ENCODE measurements at places on chromosomes 7 and 10.
A peak's percentile ranks its signal among the peaks of the same experiment; 100 is the strongest.

GRCh38 chr10:109019001-109019424, 904.3 kb downstream of the XPNPEP1 start:
- no peak for DNase-seq

DNA sequence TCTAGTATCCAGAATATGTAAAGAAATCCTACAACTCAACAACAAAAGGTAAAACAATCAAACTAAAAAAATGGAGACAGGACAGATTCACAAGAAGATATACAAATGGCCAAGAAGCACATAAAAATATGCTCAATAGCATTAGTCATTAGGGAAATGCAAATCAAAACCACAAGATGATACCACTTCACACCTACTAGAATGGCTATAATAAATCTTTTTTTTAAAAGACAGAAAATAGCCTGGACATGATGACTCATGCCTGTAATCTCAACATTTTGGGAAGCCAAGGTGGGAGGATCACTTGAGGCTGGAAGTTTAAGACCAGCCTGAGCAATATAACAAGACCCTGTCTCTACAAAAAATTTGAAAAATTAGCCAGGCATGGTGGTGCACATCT, 27.9 kb upstream of the CHCHD3 start:
- DNase-seq, result no peak

DNA sequence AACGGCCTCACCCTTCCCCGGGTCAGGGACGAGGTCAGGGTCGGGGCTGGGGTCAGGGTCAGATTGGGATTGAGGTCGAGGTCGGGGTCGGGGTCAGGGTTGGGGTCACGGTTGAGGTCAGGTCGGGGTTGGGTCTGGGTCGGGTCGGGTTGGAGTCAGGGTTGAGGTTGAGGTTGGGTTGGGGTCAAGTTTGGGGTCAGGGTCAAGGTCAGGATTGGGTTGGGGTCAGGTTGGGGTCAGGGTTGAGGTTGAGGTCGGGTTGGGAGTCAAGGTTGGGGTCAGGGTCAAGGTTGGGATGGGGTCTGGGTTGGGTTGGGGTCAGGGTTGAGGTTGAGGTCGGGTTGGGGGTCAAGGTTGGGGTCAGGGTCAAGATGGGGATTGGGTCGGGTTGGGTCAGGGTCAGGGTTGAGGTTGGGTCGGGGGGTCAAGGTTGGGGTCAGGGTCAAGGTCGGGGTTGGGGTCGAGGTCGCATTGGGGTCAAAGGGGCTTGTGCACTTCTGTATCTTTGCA, 131.4 kb downstream of the VIPR2 start:
- DNase-seq, result no peak

DNA sequence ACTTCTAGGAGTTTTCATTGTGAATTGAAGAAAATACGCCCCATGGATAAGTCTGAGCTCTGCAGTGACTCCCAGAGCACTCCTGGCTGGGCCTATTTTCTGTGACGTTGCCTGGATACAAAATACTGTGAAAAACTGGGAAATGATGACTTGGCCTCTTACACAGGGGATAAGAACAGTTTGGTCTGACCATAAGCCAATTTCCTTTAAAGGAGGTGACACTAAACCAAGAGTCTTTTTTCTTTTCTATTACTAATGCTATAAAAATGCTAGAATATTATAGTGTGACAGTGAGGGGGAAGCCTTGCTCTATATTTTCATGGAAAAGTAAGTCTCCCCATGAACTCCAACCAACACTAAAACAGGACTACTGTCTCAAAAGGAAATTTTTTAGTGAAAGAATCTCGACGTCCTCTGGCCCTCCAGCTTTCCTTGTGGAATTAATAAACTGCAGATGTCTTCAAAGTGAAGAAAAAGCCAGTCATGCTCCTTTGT, 45.5 kb downstream of the MYOF start:
- DNase-seq, result peak; percentile 97

- no peak for DNase-seq
Observed at GRCh38 chr10:1754506-1755153, 17.3 kb upstream of the ADARB2 start.

DNA sequence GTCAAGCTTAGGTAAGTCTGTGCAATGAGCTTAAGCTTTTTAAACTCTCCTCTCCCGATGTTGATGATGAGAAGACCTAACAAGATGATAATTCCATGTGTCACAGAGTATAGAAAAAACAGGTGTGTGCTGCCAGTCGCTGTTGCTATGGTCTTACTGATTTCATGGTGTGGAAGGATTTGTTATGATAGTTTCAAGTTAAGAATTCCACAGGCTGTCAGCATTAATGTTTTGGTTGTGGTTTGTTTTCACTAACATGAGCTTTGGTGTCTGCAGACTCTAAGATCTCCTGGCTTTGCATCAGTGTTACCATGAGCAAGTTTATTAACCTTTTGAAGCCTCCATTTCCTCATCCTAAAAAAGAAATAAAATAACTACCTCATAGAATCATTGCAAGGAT, 123.7 kb downstream of the NSUN6 start:
- DNase-seq, result no peak
